ENCODE measurements at places on chromosomes 12 and 14. TPM values are rescaled to one million over a fixed set of nuclear protein-coding genes. Genes with fewer than 3 reads are reported as not detected.

The MYF5 gene
- total RNA-seq, result not detected

The CFAP251 gene
- total RNA-seq, result 41.5 TPM

The LRRK2 gene
- 6.2 TPM for total RNA-seq

The LTBR gene
- 112 TPM for total RNA-seq

The STON2 gene
- total RNA-seq, result 22.8 TPM
